ENCODE measurements at places on chromosomes 11 and 22.

- DNase-seq, result no peak
Measured at GRCh38 chr22:46070215-46070802, 80.0 kb upstream of the PPARA start.

DNA sequence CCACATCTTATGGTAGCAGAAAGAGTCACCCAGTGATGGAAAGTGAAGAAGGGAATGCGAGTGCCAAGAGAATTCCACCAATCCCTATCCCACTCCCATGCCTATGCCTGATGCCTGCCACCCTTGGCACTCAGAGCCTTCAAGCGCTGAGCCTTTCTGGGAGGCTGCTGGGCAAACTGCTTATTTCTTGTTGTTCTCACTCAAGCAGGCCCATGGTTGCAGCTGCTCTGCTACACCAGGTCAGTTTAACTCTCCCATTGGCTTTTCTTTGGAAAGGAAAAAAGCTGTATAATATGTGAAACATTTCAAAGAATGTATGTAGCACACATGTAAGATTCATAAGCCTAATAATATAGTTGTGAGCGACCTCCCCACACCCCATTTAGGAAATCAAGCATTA lies 41.4 kb downstream of the DGCR2 start:
- DNase-seq, result no peak

DNA sequence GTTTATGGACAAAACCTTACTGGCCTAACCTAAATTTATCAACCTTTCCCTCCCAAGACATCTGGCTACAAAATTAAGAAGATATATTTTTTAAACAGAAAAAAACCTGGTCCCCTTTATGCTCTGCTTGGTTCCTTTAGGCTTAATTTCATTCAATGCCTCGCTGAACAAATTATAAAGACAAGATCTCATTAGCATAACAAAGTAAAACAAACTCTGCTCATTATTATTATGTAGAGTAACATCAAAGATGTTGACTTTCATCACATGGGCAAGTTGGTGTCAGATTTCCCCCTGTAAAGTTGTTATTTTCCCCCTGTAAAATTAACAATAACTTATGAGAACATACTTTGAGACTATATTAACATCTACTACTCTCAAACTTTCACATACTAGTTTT lies 11.0 kb downstream of the RRAS2 start:
- DNase-seq, result no peak

DNA sequence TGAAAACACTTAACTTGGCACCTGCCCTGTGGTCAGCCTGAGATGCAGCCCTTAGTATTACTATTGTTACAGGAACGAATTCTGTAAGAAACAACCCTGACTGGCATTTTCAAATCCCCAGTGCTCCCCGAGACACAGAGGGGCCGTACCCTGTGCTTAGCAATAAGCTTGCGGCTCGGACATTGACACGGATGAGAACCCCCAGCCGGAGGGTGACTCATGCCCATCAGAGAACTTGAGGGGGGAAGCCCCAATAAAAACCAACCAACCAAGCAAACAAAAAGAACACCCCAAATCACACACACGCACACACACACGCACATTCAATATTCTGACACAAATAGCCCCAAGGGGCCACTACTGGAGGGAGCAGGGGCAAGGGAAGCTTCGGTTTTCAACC lies 63.8 kb downstream of the SHISAL1 start:
- DNase-seq, result no peak

GRCh38 chr11:105732611-105733010 lies 122.7 kb downstream of the GRIA4 start:
- no peak for DNase-seq

DNA sequence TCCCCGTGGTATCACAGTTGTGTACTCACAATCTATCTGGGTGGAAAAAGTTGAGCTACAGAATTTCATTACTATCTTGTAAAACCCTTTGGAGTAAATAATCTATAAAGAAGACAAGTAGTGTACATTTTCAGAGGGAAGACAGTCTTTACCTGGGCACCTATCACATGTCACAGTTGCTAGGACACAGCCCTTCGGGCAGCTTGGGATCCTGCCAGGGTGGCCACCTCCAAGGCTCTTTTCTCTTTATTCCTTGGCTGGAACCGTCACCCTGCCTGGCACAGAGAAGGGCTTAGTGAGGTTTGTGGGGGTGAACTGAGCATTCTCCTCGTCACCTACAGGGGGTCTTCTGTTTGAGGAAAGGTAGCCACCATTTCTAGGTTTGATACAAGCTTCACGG lies 23.6 kb downstream of the LRRC74B start:
- DNase-seq, result no peak

GRCh38 chr22:18083406-18083805 lies 5.6 kb downstream of the PEX26 start:
- DNase-seq, result no peak

DNA sequence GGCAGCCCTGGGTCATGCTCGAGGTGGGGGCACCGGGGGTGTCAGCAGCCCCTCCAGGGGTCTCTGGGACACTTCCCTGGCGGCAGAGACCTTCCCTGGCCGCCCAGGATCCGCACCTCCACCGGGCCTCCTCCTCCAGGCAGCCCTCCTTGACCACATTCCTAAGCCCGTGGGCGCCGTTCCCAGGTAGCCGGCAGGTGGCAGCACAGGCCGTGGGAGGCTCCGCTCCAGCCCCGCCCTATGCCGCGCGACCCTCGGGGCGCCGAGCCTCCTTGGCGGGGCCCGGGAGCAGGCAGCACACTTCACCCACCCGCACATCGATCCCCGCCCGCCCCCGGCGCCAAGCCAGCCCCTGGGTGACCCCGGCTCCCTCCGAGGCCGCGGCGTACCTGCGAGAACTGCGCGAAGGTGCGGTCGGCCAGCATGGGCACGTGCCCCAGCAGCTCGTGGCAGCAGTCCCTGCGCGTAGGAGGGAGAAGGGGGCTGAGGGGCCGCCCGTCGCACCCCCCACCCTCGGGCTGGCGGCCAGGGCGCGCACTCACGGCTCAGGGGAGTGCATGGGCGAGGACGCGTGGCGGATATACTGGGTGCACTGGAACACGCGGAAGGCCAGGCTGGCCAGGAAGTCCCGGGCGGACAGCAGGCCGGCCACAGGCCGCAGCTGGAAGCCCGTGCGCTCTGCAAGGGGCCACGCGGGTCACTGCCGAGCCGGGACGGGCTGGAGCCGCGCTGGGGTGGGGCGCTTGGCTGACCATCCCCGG lies 5.3 kb upstream of the INS start:
- no peak for DNase-seq

GRCh38 chr11:98561877-98562395 lies 458.8 kb upstream of the CNTN5 start:
- DNase-seq, result no peak

DNA sequence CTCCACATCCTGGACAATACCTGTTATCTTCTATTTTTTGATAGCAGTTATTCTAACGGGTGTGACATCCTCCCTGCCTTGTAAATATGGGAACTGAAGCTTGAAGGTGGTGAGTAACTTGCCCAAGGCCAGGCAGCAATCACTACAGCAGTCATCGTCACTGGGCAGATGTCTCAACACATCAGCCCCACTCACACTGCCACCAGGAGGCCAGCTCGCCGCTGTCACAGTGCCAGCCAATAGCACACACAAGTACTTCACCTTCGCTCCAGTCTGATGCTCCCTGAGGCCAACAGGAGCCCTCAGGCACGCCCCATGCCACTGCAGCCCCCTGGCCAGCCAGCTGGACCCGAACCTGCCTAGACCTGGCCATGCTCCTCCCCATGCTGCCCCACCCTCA lies 4.9 kb upstream of the TTLL1 start:
- DNase-seq, result no peak

GRCh38 chr22:36086170-36086490 lies 57.5 kb upstream of the RBFOX2 start:
- no peak for DNase-seq

GRCh38 chr22:45543243-45543642 lies 40.6 kb downstream of the FBLN1 start:
- DNase-seq, result no peak

GRCh38 chr22:17576470-17576869 lies 13.2 kb downstream of the SLC25A18 start:
- DNase-seq, result no peak

GRCh38 chr11:8768625-8769333 lies 86.2 kb downstream of the RPL27A start:
- DNase-seq, result no peak

- DNase-seq, result no peak
Measured at GRCh38 chr22:36938028-36938425, 24.6 kb downstream of the CSF2RB start.

DNA sequence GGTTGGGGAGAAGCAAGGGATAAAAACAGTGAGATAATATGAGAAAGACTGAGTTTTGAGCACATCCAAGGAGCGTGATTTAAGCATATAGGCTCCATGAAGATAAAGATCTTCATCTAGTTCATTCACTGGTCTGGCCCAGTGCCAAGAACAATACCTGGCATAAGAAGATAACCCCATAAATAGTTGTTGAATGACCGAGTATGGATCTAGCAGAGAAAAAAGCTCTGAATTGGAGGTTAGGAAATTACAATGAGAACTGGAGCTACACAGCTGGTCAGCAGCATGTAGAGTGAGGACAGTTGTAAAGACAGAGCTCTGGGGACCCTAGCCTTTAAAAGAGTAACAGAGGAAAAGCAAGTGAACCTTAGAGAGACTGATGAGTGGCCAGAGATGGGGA lies 33.0 kb upstream of the PAK1 start:
- no peak for DNase-seq

GRCh38 chr11:13292970-13293369 lies 15.4 kb downstream of the BMAL1 start:
- DNase-seq, result no peak

DNA sequence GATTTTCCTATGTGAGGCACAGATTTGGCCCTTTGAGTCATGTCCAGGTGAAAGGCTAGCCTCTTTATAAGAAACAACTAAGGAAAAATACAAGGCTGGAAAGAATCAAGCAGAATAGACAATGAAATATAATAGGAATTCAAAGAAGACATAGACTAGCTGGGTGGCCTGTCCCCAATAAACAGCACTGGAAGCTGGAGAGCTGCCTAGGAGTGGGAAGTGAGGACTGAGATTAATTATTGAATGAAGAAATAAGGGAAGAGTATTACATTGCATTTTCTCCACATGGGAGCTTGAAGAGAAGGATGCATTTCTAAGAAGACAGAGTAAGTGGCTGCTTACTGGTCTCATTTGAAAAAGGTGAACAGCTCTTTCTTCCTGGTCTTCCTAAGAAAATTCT lies 100.0 kb downstream of the CCDC34 start:
- no peak for DNase-seq

- DNase-seq, result no peak
Measured at GRCh38 chr11:43988040-43988817, 45.8 kb downstream of the C11orf96 start.

DNA sequence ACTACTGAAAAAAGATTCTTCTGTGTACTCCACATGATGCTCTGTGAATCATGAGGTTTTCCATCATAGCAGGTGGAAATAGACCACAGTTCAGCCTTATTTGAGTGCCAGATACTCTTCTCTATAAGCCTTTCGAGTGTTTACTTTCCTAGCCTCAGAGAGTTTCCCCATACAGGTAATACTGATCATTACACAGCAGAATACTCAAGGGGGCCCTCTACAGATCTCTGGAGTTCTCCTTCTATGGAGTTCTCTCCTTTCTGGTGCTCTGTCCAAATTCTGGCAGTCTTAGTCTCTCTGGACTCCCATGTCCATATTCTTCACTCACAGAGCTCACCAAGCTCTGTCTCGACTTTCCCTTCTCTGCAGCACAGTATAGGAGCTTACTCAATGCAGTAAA lies 175.7 kb upstream of the CARD18 start:
- DNase-seq, result no peak

DNA sequence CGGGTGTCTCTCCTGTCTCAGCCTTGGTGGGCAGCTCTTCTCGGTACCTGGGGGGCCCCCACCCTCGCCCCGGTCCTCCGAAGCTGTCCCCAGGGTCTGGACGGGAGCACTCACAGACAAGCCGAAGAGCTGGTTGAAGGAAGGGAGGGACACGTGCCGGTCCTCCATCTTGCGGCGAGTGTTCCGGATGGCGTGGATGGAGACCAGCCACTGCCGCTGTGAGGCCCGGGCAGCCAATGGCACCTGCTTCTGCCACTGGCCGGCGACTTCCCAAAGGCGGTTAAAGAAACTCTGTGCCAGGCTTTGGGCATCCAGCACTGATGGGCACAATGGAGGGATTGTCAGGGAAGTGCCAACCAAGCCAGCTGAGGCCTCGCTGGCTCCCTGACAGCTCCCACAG lies 18.7 kb downstream of the PPM1F start:
- DNase-seq, result no peak

DNA sequence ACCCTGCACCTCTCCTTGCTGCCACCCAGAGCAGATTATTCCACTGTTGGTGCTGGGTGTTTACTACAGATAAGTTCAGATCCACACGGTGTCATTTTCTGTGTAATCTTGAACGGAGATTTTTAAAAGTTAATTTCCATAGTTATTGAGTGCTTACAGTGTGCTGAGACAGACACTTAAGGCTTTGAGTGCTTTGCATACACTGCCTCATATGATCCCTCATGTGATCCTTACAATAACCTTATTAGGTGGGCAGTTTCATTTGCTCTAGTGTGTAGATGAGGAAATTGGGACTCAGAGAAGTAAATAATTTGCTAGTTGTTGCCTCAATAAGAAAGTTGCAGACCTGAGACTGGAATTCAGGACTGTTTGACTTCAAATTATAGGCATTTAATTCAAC lies 32.3 kb upstream of the ME3 start:
- no peak for DNase-seq

- no peak for DNase-seq
Measured at GRCh38 chr11:2122222-2122906, 16.8 kb downstream of the IGF2 start.

- no peak for DNase-seq
Measured at GRCh38 chr11:115778928-115779650, 274.9 kb upstream of the CADM1 start.

DNA sequence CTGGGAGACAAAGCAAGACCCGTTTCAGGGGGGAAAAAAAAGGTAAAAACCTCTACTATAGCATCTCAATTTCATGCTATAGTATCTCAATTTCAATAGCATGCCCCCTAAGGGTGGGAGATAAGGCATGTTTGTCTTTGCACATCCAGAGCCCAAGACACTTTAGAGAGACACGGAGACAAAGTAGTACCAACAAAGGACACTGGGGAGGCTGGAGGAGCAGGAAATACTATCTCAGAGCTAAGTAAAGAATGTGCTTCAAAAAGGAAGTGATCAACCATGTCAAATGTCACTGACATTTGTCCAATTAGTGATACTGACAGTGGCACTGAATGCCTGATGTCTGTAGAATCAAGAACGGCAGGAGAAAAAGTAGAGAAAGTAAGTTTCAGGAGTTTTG lies 68.6 kb downstream of the RRAS2 start:
- no peak for DNase-seq

GRCh38 chr11:73322382-73323306 lies 14.6 kb downstream of the ARHGEF17 start:
- no peak for DNase-seq

- DNase-seq, result peak; percentile 96
Measured at GRCh38 chr11:64269540-64270220, 14.8 kb downstream of the BAD start.

GRCh38 chr11:46347637-46348311 lies 511 bp downstream of the DGKZ start:
- peak; percentile 10 for DNase-seq

DNA sequence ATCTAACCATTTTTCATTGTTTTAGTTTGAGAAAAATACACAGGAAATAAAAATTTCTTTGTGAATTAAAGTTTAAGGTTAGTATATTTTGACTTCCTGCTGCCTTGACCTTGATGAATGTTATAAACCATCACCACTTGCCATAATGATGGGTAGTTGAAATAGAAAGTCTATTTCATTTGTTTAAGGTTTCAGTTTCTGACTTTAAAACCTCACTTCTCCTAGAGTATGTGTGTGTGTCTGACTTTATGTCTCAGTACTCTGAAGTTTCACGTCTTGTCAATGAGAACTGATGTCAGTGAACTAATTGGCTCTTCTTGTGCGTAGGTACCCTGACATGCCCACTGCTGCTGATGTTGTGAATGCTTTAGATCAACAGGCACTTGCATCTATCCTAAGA lies 188.2 kb downstream of the METTL15 start:
- DNase-seq, result no peak
